Liver (tissue), 10 donors: ENCODE measurements at places on chromosomes 16 and 17.

DNA sequence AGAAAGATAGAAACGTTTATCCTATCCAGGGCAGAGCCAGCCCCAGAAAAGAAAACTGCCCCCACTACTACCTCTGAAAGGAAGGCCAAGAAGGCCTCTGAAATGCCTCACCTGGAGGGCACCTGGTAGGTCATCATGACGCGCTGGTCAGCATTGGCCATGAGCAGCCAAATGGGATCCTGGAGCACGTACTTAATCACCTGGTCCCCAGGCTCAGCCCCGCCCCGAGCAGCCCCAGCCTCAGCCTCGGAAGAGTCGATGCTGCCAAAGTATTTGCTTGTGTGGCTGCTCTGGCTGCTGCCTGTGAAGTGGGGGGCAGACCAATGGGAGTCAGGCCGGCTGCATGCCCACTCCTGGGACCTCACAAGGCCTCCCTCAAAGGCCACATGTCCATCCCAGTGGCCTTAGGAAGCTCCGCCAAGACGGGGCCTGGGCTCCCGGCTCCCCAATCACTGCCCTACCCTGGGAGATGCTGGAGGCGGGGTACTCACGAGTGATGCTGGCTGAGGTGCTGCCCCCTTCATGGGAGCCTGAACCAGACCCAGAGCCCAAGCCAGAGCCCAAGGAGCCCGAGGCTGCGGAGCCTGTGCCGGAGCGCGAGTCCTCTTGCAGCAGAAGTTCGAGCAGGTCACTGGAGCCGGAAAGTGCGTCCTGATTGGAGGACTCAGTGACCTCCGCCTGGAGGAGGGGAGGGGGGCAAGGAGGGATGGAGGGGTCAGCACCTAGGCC, 9.9 kb downstream of the PER1 start:
- DNase-seq = no peak

DNA sequence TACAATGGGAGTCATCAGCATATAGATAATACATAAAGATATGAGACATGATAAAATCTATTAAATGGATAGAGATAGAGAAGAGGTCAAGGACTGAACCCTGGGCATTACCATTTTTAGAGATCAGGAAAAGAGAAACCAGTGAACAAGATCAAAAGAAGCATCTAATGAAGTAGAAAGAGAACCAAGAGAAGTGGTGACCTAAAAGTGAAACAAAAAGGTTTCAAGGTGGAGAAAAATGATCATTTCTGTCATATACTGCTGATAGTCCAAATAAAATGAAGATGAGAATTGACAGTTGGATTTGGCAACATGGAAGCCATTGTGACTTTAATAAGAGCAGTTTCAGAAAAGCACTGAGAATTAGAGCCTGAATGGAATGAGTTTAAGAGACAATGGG, 165.1 kb downstream of the PPM1E start:
- no peak for DNase-seq

GRCh38 chr17:29582772-29583171, 6.7 kb downstream of the GIT1 start:
- no peak for DNase-seq

DNA sequence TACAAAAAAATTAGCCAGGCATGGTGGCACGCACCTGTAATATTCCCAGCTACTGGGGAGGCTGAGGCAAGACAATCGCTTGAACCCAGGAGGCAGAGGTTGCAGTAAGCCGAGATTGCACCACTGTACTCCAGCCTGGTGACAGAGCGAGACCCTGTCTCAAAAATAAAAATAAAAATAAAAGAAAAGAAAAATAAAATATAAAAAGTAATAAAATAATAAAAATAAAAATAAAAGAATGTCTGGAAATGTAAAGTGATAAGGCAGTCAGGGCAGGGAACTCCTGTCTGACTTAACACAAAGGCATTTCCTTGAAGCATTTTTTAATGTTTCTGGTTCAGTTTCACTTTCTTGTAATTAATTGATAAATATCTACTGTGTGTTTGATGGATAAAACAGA, 34.7 kb upstream of the DNAJA2 start:
- no peak for DNase-seq

DNA sequence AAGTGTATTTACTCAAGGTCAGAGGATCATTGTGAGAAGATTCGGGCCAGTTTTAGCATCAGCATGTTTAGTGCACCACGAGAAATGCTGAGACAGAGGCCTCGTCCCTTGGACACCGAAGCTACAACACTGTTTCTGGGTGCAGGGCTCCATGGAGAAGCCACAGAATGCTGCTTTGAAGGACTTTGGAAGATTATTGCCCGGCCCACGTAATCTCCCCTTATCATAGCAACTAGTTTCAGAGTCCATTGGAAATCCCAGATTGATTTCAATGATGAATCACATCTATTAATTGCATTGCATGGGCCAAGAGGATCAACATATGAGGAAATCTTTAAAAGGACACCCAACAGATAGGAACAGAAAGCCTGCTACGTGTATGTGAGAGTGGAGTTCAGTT, 156.0 kb downstream of the MAF start:
- DNase-seq = no peak

GRCh38 chr16:85074225-85074914, 37.9 kb downstream of the CIBAR2 start:
- no peak for DNase-seq

GRCh38 chr17:55518510-55518909, 7.3 kb upstream of the SMIM36 start:
- no peak for DNase-seq

GRCh38 chr16:66487580-66488275, 60.6 kb downstream of the BEAN1 start:
- DNase-seq = no peak

GRCh38 chr16:89187032-89187769, 13.1 kb downstream of the SLC22A31 start:
- DNase-seq = no peak

GRCh38 chr17:55155856-55156560, 108.8 kb upstream of the HLF start:
- DNase-seq = no peak

- DNase-seq = no peak
Observed at GRCh38 chr17:17410357-17410756, 66.4 kb upstream of the MED9 start.

DNA sequence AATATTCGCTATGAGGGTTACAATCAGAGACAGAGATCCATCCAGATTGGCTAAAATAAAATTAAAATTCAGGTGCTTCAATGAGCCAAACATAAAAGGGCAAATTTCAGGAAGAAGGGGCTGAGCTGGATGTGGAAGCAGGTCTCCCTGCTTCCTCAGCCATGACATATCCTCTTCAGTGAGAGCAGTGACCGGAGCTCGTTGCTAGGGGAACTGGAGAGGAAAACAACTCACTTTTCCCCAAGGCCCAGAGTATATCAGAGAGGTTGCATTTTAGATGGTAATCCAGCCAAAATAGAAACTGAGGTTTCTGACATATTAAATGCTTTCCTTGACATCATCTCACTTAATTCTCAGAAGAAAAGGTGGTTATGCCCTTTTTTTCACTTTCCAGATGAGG, 503.5 kb downstream of the HS3ST4 start:
- no peak for DNase-seq

DNA sequence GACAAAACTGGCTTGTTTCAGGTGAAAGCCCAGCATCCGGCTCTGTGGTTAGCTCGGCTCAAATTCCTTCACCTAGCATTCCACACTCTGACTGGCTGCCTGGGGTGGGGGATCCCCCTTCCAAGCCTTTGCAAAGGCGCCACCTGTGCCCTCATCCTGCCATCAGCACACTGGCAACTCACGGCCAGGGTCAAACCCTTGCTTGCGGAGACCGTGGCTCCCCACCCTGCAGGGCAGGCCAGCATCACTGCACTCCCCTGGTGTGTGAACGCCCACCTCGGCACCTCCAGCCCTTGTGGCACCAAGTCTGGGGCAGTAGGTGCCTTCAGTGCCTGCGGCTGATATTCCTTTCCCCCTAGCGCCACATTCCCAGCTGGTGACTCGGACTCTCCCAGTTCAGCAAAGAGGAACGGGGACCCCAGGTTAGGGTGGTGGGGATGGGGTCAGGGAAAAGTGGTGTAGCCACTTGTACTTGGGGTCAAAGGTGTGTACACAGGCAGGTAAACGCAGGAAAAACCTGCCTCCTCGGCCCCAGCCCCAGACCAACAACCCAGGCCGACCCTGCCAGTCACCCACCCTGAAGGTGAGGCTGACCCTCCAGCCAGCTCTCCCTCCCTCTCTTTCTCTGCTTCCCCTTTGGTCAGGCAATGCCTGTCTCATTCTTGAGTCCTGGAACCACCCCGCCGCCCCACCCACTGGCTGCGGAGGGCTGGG, 1.1 kb downstream of the FLII start:
- DNase-seq = peak; percentile 63

GRCh38 chr17:77709594-77709993, 248.9 kb upstream of the TNRC6C start:
- DNase-seq = no peak

GRCh38 chr17:17351901-17352781, 49.0 kb downstream of the NT5M start:
- no peak for DNase-seq

DNA sequence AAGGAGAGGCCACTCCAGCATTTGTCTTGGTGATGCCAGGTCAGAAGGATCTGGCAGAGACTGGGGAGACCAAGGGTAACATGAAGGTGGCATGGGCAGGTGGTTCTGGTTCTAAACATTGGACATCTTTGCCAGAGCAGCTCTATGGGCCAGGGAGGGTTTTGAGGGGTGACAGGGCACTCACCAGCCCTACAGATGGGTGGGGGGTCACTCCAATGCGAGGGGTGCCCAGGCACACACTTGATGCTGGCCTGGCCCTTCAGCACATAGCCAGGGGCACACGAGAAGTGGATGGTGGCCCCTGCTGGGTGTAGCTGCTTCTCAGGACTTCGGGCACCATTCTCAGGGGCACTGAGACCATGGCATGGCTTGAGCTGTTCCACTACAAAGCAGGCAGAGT, 5.5 kb upstream of the PHF12 start:
- DNase-seq = no peak

DNA sequence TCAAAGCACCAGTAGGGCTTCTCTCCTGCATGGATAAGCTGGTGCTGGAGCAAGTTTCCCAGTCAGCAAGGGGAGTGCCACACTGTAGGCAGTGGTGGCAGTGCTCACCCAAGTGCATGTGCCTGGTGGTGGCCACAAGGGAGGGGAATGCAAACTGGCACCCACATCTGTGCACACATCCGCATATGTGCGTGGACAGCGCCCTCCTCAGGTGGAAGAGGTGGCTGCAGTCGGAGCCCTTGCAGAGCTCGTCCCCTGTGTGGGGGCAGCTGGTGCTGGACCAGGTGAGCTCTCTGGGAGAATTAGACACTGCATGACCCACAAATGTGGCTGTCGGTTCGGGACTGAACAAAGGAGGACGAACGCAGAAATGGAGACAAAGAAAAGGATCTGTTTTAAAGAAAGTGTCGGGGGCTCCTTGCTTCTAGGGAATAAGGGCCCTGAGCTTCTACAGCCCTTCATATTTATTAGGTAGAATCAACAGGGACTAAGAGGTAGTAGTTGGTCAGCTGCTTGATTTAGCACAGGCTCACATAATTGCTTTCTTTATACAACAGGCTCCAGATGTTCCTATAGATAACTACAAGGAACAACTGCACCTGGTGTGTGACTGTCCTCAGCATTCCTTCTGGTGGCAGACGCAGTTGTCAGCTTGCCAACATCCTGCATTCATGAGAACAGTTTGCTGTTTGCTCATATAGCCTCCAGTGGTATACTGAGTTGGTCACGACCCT, 5.3 kb upstream of the ZNF689 start:
- peak; percentile 64 for DNase-seq

GRCh38 chr16:50598256-50598894, 50.2 kb downstream of the NKD1 start:
- DNase-seq = no peak

GRCh38 chr17:43857957-43858600, 11.1 kb downstream of the CD300LG start:
- DNase-seq = no peak

GRCh38 chr17:78576389-78577112, 645 bp downstream of the DNAH17 start:
- DNase-seq = no peak

GRCh38 chr17:47611372-47612350, 38.1 kb upstream of the KPNB1 start:
- DNase-seq = no peak

DNA sequence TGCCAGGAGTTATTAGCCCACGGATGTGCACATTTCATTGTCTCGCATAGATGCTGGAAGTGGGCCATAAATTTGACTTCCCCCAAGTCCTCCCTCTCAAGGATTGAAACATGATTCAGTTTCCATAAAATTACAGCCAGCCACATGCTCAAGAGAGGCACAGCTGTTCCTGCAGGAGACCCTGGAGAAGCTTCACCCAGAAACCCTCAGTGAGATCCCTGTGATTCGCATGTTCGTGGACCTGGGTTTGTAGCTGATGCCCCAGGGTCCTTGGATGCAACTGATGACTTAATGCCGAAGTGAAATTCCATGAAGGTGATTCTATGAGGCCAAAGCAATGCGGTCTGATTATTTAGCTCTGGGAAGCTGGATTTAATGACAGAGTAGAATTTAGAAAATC, 24.7 kb upstream of the AQP8 start:
- no peak for DNase-seq

DNA sequence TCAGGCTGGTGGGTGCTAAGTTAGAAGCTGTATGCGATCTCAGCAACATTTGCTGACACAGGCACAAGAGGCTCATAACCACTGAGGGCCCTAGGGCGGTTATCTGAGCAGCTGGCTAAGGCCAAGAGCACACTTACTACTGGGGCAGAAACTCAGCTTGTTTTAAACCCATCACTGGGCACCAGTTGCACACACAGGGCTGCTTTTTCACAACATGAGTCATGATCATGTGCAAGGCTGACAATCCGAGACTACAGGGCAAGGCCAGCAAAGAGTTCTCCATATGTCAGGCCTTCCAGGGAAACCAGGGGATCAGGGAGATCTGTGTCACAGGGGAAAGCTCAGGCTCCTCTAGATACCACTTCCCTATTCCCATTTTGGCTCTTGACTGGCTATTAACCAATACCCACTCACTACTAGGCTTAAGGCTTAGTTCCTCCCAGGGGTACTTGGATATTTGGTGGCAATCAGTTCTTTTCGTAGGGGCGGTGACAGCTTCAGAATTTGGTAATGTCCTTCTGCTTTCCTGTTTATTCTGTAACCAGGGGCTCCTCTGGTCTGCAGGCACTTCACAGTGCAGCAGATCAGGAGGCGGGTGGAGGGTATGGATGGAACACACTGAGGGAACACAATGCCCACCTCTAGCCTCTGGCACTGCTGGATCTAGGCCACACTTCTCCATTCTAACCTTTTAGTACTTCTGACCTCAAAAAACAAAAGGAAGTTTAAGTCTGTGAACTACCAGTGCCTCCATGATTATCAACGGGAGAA, 44.9 kb upstream of the ERN1 start:
- DNase-seq = no peak
